ENCODE measurements at places on chromosomes 12 and 14.

DNA sequence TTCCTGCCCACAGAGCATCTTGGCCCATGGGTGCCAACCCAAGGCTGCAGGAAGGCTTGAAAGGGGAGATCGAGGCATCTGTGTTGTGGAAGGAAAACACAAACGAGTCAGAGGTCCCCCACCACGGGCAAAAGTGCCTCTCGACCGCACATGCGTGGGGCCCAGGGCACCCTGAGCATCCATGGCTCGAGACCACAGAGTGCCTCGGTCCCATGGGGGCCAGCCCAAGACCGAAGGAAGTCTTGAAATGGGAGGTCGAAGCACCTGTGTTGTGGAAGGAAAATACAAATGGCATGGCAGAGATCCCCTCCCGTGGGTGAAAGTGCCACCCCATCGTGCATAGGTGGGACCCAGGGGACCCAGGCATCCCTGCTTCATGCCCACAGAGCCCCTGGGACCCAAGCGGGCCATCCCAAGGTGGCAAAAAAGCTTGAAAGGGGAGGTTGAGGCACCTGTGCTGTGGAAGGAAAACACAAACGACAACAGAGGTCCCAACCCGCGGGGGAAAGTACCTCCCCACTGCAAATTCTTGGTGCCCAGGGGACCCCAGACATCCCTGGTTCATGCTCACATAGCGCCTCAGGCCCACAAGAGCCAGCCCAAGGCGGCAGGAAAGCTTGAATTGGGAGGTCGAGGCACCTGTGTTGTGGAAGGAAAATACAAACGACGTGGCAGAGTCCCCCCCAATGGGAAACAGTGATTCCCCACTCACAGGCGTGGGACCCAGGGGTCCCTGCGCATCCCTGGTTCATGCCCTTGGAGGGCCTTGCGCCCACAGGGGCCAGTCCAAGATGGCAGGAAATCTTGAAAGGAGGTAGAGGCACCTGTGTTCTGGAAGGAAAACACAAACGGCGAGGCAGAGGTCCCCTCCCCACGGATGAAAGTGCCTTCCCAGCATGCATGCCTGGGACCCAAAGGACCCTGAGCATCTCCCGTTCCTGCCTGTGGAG lies 373.0 kb downstream of the ALG10 start:
- no peak for DNase-seq

- DNase-seq, result no peak
Measured at GRCh38 chr12:62128175-62128975, 131.8 kb upstream of the USP15 start.

GRCh38 chr14:90649557-90650135 lies 166.6 kb downstream of the TTC7B start:
- no peak for DNase-seq

GRCh38 chr12:91813701-91814100 lies 331.9 kb downstream of the BTG1 start:
- no peak for DNase-seq

GRCh38 chr12:9143929-9144729 lies 28.4 kb upstream of the A2M start:
- no peak for DNase-seq

DNA sequence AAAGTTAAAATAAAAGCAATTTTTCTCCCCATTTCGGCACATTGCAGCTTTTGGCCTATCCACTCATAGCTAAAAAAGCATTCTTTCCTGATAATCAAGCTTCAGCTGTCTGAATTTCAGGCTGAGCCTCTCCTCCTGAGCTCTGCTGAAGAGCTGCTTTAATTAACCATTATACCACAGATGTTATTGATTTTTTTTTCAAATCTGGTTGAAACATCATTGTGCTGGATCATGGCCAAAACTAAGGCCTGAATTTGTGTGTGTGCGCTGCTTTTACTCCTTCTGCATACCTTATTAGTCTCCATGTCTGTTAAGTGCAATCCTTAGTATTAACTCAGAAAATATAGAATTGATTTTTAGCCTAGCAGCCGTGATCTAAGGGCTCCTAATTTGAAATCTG lies 52.3 kb downstream of the MBIP start:
- DNase-seq, result no peak

- no peak for DNase-seq
Measured at GRCh38 chr12:80053051-80053790, 46.1 kb upstream of the OTOGL start.

DNA sequence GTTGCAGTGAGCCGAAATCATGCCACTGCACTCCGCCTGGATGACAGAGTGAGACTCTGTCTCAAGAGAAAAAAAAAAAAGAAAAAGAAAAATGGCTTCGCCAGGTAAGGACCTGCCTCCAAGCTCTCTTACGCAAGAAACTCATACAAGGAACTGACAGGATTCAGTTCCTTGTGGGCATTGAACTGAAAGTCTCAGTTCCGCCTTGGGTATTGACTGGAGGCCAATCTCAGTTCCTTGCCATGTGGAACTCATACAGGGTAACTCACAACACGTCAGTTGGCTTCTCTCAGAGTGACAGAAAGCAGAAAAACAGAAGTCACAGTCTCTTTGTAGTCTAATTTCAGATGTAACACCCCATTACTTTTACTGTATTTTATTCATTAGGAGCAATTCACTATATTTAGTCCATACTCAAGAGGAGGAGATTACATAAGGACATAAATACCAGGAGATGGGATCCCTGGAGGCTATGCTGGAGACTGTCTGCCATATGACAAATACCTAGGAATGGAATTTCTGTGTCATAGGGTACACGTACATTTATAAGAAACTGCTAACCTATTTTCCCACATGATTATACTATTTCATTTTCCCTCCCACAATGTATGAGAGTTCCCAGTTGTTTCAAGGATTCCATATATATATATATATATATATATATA lies 11.4 kb upstream of the NOPCHAP1 start:
- no peak for DNase-seq

DNA sequence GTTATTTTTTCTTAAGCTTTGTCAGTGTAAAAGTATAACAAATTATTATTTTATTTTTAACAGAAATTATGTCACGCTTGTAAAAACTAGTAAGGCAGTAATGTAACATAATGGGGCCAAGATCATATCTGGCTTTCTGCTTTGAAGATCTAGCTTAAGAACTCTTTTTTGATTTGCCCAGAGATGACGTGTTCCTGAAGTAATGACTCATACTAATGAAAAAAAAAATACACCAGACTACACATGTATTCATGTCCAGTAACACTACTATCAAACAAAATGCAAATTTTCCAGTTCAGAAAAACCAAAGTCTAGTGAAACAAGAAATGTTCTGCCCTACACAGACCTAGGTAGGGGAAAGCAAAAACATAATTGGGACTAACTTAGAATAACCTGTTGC lies 432.2 kb upstream of the ATXN7L3B start:
- DNase-seq, result no peak

DNA sequence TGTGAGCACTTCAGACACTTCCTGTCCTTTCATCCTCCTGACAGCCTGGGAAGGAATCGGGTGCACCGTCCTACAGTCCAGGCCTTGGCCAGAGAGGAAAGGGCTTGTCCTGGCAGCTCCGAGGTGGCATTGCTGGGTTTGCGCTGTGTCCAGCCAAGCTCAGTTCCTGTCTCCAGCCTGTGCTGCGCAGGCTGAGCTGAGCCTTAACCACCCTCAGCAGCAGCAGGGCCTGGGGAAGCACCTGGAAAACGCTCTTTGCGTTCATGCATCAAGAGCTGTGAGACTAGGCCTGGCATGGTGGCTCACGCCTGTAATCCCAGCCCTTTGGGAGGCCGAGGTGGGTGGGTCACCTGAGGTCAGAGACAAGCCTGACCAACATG lies 33.7 kb upstream of the EML1 start:
- no peak for DNase-seq

DNA sequence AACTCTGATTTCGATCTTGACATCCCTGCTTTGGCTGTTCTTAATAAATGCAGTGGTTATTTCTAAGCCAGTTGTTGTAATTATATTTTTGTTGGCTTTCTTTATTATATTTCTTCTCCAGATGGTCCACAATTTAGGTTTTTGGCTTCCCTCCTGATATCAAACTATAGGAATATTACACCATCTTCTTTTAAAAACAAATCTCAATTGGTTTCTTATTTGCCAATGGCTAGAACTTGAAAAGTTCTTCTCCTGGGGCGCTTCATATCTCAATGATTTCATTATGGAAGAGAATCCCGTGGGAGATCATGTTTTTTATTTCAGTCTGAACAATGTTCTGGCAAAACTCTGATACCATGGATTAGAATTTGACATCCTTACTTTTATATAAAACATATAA lies 292.3 kb downstream of the FLRT2 start:
- no peak for DNase-seq

GRCh38 chr12:12425616-12426015 lies 68.7 kb downstream of the BORCS5 start:
- DNase-seq, result no peak

GRCh38 chr14:94217116-94217515 lies 43.0 kb downstream of the PPP4R4 start:
- DNase-seq, result no peak

- DNase-seq, result no peak
Measured at GRCh38 chr14:35378425-35379233, 25.9 kb downstream of the NFKBIA start.

DNA sequence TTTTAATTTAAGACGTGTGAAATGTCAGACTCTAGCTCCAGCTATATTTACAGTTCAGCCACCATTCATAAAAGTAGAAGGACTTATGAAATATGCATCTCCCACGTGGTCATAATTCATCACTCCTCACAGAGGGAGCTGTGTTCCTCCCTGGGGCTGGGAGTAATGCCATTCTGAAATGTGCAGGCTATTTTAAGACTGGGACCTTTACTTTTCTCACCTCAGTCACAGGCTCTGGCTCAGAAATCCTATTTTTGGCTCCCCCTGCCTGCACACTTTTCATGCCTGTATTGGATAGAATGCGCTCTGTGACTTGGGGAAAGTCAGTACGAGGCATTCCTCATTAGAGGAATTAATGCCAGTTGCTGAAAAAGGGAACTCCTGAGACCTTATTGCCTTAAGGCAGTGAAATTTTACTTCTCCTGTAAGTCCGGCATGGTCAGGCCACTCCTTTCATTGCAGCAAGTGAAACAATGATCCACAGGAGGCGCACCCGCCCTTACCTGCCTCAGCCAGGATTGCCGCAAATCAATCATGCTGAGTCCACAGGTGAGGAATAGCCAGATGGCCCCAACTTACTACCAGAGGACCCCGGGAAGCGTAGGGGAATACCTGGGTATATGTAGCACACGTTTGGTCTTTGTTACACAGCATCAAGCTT lies 1133.2 kb upstream of the TMEM132C start:
- DNase-seq, result no peak

DNA sequence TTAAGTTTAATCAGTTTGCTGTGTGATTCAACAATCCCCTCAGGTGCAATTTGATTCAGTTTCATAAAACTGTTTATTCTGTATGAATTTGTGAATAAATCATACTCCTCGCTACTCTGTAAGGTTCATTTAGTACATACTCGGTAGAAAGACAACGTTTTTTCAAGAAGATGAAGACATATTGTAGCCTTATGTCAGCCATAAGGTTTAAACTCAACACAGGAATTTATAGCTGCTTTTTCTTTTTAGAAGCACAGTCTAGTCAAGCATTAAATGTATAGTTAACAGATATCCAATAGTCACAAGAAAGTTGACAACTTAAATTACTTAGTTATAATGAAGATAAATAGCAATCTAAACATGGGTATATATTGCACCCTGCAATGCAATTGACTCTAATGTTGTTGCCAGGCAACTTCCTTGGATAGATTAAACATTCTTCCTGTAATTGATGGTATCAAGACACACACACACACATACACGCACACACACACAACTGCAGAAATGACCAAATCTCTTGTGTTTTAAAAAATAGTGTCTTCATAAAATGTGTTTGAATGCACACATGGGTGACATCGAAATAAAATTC lies 151.5 kb upstream of the MGAT4C start:
- no peak for DNase-seq

- DNase-seq, result no peak
Measured at GRCh38 chr12:124426594-124427555, 132.0 kb downstream of the RFLNA start.

DNA sequence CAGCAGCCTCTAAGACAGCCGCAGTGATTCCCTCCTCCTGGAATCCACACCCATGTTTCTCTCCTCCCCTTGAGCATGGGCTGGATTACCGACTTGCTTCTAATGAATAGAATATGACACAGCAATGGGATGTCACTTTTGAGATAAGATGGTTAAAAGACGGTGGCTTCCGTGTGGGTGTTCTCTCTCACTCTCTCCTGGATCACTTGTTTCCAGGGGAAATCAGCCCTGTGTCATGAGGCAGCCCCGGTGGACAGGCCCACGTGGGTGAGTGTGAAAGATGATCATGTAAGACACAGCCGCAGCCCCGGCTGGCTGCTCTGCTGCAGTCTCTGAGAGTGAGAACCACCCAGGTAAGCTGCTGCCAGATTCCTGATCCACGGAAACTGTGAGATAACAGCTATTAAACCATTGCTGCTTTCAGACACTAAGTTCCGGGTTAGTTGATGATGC lies 10.7 kb downstream of the MOAP1 start:
- DNase-seq, result no peak

- no peak for DNase-seq
Measured at GRCh38 chr12:100027671-100028070, 42.9 kb upstream of the ANKS1B start.

DNA sequence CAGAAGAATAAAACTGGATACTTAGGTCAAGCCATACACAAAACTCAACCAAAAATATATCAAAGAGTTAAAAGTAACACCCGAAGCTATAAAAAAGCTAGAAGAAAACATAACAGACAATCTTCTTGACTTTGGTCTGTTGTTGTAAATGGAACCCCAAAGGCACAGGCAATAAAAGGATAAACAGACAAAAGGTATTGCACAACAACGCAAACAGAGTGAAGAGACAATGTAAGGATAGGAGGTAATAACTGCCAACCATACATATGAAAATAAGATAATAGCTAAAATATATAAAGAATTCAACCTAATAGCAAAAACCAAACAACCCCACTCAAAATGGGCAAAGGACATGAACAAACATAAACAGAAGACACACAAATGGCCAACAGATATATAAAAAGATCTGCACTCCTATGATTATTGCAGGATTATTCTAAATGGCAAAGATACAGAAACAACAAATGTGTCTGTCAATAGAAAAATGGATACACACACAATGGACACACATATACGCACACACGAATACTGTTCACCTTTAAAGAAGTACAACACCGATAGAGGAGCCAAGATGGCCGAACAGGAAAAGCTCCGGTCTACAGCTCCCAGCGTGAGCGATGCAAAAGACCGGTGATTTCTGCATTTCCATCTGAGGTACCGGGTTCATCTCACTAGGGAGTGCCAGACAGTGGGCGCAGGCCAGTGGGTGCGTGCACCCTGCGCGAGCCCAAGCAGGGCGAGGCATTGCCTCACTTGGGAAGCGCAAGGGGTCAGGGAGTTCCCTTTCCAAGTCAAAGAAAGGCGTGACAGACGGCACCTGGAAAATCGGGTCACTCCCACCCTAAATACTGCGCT lies 1137.1 kb downstream of the FSCB start:
- no peak for DNase-seq

DNA sequence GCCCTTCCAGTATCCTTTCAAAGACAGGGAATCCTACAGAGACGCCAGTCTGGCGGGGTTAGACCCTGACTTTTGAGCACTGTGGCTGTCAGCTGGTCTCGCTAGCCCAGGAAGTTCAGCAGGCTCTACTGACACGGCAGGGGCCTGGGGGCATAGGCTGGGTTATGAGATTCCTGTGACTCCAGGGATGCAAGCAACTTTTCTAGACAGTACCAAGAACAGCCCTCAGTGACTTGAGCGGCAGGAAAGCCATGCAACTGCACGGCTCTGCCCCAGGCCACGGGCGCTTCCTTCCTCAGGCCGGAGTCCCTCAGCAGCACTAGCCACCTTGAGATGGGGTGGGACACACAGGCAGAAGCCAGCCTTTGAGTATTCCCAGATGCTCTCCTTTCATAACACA lies 5.1 kb upstream of the SIVA1 start:
- DNase-seq, result no peak

Measured in stimulated activated CD8-positive, alpha-beta memory T cell treated with anti-CD3 and anti-CD28 coated beads, Interleukin-2, amount 100 ng/mL, for 1 hour (primary cell).